Pancreas (tissue), 10 donors: ENCODE measurements at places on chromosomes 11 and 22. TPM values are rescaled to one million over a fixed set of nuclear protein-coding genes. Genes with fewer than 3 reads are reported as not detected.
A peak's percentile ranks its signal among the peaks of the same experiment; 100 is the strongest.

FOLR1 gene
- total RNA-seq: 4.4 TPM

GGTLC2 gene
- total RNA-seq: not detected

OR4C13 gene
- total RNA-seq: not detected

TSGA10IP gene
- total RNA-seq: 0.19 TPM

DNA sequence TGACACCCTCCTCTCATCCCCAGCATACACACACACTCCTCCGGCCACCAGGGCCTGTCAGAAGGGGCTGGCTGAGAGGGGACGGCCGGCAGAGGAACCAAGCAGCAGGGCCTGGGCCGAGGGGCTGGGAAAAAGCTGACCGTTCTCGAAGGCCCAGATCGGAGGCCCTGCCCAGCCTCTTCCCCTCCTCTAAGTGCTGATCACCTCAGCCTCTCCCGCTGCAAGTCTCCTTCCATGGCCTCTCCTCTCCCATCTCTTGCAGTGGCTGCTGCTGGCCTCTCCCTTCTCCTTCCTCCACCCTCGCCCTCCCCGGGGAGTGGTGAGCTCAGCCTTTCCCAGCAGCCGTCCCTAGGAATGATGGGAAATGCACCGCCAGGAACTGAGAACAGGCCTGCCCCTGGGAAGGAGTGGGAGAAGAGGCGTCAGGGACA is 39.6 kb downstream of the ARRB1 start:
- no peaks in the 10 kb centered on the region for H3K27me3 ChIP-seq
- H3K27ac ChIP-seq: peak overlapping the region; percentile 23
- H3K4me3 ChIP-seq: no peak overlapping the region
- H3K4me1 ChIP-seq: peaks cover 11% of the 10 kb centered on the region
- H3K36me3 ChIP-seq: no peaks in the 10 kb centered on the region

- no peak overlapping the region for H3K27ac ChIP-seq
- DNase-seq: no peak
- H3K27me3 ChIP-seq: no peaks in the 10 kb centered on the region
- H3K4me3 ChIP-seq: no peak overlapping the region
- no peaks in the 10 kb centered on the region for H3K4me1 ChIP-seq
These were observed 138.1 kb downstream of the PGR start for GRCh38 chr11:100991541-100991940.

- no peaks in the 10 kb centered on the region for H3K36me3 ChIP-seq
- DNase-seq: no peak
- H3K27ac ChIP-seq: no peak overlapping the region
- no peaks in the 10 kb centered on the region for H3K4me1 ChIP-seq
- H3K27me3 ChIP-seq: no peaks in the 10 kb centered on the region
- no peak overlapping the region for H3K4me3 ChIP-seq
These were observed 7.8 kb upstream of the MMP3 start for GRCh38 chr11:102850973-102851745.

DNA sequence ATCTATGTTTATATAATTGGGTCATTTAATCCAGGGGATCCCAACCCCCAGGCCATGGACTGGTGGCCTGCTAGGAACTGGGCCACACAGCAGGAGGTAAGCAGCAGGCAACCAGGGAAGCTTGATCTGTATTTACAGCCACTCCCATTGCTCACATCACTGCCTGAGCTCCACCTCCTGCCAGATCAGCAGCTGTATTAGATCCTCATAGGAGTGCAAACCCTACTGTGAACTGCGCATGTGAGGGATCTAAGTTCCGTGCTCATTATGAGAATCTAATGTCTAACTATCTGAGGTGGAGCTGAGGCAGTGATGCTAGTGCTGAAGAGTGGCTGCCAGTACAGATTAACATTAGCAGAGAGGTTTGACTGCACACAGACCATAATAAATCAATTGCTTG is 32.8 kb downstream of the MS4A2 start:
- H3K27me3 ChIP-seq: no peaks in the 10 kb centered on the region
- DNase-seq: no peak
- no peak overlapping the region for H3K4me3 ChIP-seq
- H3K27ac ChIP-seq: no peak overlapping the region

DNA sequence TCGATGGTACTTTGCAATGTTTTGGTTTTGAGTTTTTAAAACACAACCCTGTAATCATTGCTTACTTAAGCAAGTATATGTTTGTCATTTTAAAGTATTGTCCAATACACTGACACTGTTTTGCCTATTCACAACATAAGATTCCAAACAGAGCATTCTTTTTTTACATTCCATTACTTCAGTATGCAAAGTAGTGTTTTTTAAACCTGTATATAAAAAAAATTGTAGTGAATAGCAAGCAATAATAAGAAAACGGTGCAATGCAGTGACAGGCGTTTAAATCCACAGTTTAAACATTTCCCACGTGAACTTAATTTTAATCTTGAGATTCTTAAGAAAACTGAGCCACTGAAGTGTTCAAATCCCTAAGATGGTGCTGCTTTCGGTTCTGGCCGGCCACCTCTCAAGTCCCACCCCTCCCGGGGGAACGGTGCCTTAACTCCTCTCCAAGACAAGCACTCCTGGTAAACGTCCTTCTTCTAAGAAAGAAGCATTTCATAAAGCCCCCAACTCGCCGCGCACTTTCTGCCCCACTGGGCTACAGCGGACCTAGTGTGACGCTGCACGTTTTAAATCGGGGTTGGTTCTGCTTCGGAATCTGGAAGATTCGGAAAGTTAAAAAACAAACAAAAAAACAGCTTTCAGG is 2.9 kb downstream of the PGR start:
- H3K27me3 ChIP-seq: peaks cover 18% of the 10 kb centered on the region
- H3K36me3 ChIP-seq: no peaks in the 10 kb centered on the region
- H3K4me3 ChIP-seq: peak overlapping the region; percentile 7
- no peak overlapping the region for H3K27ac ChIP-seq
- DNase-seq: peak; percentile 30
- no peaks in the 10 kb centered on the region for H3K4me1 ChIP-seq

DNA sequence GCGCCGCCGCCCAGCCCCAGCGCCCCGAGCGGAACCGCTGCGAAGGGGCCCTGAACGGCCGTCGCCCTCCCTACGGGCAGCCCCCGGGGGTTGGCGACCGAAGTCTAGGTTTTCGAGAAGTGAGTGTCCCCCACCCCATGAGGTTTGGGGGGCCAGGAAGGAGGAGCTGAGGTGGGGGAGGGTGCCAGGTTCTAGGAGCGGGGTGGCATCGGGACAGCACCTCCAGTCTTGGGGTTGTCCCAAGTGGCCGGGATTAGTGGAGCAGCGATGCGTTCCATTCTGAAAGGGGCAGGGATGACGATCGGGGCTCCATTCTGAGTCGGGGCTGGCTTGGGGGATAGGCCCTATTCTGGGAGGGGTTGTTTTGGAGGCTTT is 408 bp downstream of the PPP2R5B start:
- H3K36me3 ChIP-seq: no peaks in the 10 kb centered on the region
- no peaks in the 10 kb centered on the region for H3K4me1 ChIP-seq
- peak overlapping the region; percentile 78 for H3K27ac ChIP-seq
- peak overlapping the region; percentile 90 for H3K4me3 ChIP-seq
- no peak for DNase-seq
- no peaks in the 10 kb centered on the region for H3K27me3 ChIP-seq

DNA sequence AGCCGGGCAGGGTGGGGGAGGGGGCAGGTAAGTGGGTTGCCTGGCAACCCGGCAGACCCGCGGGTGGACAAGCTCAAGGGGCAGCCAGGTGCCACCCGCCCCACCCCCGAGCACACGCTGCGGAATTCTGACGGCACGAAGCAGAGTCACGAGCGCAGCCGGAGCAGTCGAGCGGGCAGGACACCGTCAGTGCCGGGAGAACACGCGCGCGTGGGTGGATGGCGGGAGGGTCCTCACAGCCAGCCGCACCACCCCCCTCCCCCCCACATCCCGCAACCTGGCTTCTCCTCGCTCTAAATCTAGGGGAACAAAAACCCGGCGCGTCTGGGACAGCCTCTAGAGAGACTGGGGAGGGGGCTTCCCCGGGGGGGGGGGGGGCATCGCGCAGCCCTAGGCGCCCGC is 133.1 kb upstream of the HSD17B12 start:
- H3K27ac ChIP-seq: no peak overlapping the region
- peak overlapping the region; percentile 43 for H3K4me3 ChIP-seq
- no peaks in the 10 kb centered on the region for H3K4me1 ChIP-seq
- DNase-seq: peak; percentile 10
- H3K27me3 ChIP-seq: no peaks in the 10 kb centered on the region

DNA sequence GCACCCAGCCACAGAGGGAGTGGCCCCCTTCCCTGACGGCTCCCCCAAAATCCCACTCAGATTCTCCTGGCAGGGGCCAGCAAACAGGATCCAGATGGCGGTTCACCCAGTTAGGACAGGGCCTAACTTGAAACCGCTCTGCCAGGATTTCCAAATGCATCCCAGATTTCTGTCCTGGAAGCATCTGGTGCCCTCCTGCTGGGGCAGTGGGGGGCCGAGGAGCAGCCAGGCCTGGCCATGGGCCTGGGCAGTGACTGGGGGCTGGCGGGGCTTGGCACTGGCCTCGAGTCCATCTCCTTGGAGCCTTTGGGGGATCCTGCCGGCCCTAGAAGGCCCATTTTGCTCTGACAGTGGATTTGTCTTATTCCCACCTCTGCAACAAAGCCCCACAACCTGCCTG is 17.9 kb upstream of the EMID1 start:
- H3K27ac ChIP-seq: no peak overlapping the region
- no peaks in the 10 kb centered on the region for H3K4me1 ChIP-seq
- H3K4me3 ChIP-seq: no peak overlapping the region
- H3K27me3 ChIP-seq: no peaks in the 10 kb centered on the region
- no peaks in the 10 kb centered on the region for H3K36me3 ChIP-seq
- DNase-seq: no peak

DNA sequence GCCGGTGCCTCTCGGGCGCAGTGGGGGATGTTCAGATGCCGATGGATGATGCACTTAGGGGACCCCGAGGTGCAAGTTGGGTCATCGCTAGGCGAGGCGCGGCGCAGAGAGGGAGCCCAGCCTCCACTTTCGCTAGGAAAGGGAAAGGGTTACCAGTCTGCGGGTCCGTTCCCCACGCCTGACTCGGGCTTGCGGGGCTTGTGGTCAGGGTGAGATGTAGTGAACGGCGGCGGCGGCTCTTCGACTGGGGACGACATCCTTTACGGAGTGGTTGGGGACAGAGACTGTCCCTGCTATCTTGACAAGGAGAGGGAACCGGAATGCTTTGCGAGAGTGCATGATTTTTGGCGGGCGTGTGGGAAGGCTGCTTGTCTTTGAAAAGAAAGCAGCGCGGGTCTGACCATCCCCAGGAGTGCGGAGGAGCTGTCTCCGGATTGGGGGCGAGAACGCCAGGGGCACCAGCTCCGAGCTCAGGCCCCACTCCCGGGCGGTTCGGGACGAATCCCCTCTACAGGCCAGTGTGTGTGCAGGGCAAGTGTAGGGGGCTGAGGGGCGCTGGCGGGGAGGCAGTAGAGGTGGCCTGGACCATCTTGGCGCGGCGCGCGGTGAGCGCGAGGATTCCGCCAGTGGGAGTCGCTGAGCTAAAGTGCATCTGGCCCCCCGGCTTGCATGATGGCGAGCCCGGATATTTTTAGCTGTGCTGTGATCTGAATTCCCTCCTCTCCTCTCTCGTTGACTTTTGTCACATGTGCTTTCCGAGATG is 1.1 kb downstream of the FAT3 start:
- peak overlapping the region; percentile 32 for H3K4me3 ChIP-seq
- H3K4me1 ChIP-seq: no peaks in the 10 kb centered on the region
- H3K27ac ChIP-seq: no peak overlapping the region
- H3K27me3 ChIP-seq: no peaks in the 10 kb centered on the region
- DNase-seq: no peak

- H3K4me1 ChIP-seq: peaks cover 5% of the 10 kb centered on the region
- peak overlapping the region; percentile 53 for H3K27ac ChIP-seq
- no peak for DNase-seq
- H3K36me3 ChIP-seq: no peaks in the 10 kb centered on the region
These were observed 3.1 kb downstream of the AKIP1 start for GRCh38 chr11:8913961-8914660.

- H3K4me3 ChIP-seq: no peak overlapping the region
- no peak overlapping the region for H3K27ac ChIP-seq
- DNase-seq: no peak
- no peaks in the 10 kb centered on the region for H3K4me1 ChIP-seq
- no peaks in the 10 kb centered on the region for H3K36me3 ChIP-seq
These were observed 148.3 kb downstream of the TRPC6 start for GRCh38 chr11:101435408-101435973.
